Stimulated activated CD4-positive, alpha-beta T cell treated with anti-CD3 and anti-CD28 coated beads, Interleukin-1b, Interleukin-23, amount 100 ng/mL, for 24 hours (primary cell): ENCODE measurements at places on chromosomes 12 and 14.

- DNase-seq, result no peak
These were observed 133.5 kb upstream of the DAAM1 start for GRCh38 chr14:59055006-59055405.

DNA sequence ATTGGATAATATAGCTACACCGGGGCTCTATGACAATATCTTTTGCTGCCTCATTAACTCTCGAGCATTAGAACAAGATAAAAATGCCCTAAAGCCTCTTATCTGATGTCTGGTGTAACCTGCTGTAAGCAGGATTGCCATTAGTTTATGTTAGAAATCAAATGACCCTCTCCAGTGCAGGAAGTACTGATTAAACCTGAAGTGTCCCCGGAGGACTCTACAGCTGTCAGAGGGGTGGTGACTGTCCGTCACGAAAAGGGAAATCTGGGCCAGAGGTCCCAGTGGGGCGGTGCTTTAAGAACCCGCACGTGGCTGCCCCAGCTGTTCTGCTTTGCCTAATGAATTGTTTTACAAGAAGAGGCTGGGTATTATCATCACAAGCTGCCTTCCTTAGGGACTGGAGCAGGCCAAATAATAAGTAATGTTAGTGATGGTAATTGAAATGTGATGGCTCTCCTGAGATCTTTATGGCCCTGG lies 55.7 kb downstream of the LIN52 start:
- no peak for DNase-seq

GRCh38 chr12:93254911-93255310 lies 122.8 kb upstream of the NUDT4 start:
- DNase-seq, result no peak

GRCh38 chr12:72133497-72134055 lies 138.6 kb upstream of the TRHDE start:
- no peak for DNase-seq

DNA sequence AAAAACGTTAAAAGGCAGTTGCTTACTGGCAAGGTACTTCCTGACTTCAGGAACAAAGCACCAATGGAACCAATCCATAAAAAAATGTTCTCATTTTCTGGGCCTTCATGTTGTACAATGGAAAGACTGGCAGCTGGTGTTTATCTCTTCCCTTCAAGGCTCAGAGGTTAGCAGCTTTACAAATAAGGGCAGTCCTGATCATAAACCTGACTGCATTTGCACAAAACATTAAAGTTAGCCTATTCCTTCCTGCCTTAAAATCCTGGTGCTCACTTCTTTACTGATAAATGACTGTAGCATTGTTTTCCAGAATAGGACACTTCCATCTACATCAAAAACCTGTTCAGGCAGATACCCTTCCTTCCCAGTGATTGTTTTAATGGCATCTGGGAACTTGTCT lies 19.2 kb downstream of the IL26 start:
- DNase-seq, result no peak

DNA sequence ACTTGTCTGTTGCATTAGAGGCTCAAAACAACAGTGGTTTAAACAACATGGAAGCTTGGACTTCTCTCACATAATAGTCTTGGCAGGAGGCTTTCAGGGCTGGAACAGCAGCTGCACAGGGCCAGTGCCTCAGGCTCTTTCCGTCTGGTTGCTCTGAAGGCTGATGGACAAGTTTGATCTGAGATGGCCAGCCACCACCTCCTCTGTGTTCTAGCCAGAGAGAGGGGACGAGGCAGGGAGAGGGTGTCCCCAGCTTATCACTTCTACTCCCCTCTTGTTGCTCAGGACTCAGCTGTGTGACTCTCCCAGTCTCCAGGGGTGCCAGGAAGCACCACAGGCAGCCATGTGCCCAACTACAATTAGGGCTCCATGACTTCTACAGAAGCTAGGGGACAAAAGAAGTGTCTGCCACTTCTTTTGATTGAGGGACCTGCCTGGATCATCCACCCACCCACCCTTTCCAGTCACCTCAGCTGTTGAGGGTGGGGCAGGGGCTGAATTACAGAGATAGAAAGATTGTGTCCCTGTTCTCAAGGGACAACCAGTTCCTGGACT lies 46.6 kb downstream of the SMIM41 start:
- DNase-seq, result no peak

DNA sequence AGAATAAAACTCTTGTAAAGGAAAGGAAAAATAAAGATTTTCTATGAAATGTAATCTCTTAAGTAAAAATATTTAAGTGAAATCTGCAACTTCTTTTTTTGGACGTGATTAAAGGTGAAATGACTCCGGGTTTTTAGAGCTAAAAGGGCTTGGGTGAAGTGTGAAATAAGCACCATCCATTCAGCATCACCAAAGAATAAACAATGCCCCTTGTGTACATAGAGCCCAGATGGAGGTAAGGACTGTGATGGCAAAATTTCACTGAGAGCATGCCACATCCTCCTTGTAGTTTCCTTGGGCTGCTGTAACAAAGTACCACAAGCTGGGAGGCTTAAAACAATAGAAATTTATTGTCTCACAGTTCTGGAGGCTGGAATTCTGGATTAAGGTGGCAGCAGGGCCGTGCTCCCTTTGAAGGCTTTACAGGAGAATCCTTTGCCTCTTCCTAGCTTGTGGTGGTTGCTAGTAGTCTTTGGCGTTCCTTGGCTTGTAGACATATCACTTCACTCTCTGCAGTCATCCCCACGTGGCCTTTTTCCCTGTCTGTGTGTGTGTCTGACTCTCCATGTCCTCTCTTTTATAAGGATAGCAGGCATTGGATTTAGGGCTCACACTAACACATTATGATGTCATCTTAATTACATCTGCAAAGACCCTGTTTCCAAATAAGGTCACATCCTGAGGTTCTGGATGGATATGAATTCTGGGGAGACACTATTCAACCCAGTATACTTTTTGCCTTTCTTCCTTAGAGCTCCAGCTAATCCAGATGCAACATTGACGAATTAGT lies 24.2 kb downstream of the ZNF664 start:
- DNase-seq, result no peak

GRCh38 chr12:76652402-76652801 lies 92.8 kb upstream of the OSBPL8 start:
- DNase-seq, result no peak

GRCh38 chr12:106647793-106648514 lies 65.2 kb downstream of the RFX4 start:
- no peak for DNase-seq

GRCh38 chr12:32080435-32080834 lies 26.2 kb upstream of the BICD1 start:
- no peak for DNase-seq

- no peak for DNase-seq
These were observed 2.3 kb upstream of the CLBA1 start for GRCh38 chr14:104983231-104983721.

- DNase-seq, result no peak
These were observed 12.1 kb downstream of the VASH1 start for GRCh38 chr14:76773188-76773885.

DNA sequence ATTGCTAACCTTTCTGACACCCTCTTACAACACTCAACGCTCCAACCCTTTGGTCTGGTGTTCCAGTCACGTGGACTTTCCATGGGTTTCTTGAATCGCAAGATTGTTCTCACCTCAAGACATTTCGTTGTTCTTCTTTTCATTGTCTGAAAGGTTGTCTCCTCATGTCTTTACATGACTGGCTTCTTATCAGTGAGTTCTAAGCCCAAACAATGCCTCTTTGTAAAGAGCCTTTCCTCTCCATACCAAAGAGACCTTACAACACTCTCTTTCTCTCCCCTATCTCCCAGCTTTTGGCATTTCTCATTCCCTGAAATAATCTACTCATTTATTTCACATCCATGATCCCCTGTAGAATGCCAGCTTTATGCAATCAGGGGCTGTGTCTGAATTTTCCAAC lies 1144.8 kb downstream of the AACS start:
- no peak for DNase-seq

GRCh38 chr14:77474479-77475177 lies 16.7 kb downstream of the AHSA1 start:
- no peak for DNase-seq

- DNase-seq, result no peak
These were observed 469.8 kb upstream of the FLRT2 start for GRCh38 chr14:85060121-85060520.

DNA sequence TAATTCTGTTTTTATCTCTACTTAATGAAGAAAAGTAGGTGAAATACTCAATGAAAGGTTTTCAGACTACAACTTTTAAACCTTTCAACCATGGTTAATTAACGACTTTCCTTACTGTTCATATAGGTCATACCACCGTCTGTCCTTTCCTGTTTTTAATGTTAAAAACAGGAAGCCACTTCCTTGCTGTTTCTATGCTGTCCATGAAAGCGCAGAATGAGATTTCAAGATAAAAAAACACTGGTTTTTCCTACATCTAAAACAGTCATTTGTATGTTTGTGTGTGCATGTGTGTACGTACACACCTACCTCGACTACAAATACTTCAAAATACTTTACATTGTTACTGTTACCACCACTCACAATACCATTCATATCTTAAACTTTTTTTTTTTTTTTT lies 27.3 kb downstream of the SPTLC2 start:
- no peak for DNase-seq

DNA sequence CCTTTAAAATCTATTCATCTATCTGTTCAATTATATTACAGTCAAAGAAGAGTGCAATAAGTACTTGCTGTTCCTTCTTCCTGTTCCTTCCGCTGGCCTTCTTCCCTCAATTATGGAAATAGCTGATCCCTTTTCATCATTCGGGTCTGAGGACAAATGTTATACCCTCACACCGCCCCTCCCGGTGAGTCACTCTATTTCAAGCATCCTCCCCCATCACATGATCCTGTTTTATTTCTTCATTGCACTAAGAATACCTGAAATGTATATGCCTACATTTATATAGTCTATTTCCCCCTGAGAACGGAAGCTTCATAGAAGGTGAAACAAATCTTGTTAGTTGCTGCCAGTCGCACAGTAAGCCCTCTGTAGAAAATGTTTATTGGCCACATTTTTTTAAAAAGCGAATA lies 2.5 kb downstream of the SLC38A1 start:
- DNase-seq, result no peak
